ENCODE measurements at places on chromosomes 11 and 22.

- no peak overlapping the region for H3K4me3 ChIP-seq
- H3K4me1 ChIP-seq: peaks cover 15% of the 10 kb centered on the region
- H3K27ac ChIP-seq: peak overlapping the region; percentile 58
- H3K36me3 ChIP-seq: peaks cover 13% of the 10 kb centered on the region
- H3K27me3 ChIP-seq: no peaks in the 10 kb centered on the region
- DNase-seq: no peak
Observed at GRCh38 chr22:32407312-32407711, 4.7 kb downstream of the RTCB start.

GRCh38 chr22:21051831-21052400, 6.2 kb downstream of the LRRC74B start:
- no peaks in the 10 kb centered on the region for H3K27me3 ChIP-seq
- H3K4me1 ChIP-seq: peaks cover 20% of the 10 kb centered on the region
- no peak for DNase-seq

DNA sequence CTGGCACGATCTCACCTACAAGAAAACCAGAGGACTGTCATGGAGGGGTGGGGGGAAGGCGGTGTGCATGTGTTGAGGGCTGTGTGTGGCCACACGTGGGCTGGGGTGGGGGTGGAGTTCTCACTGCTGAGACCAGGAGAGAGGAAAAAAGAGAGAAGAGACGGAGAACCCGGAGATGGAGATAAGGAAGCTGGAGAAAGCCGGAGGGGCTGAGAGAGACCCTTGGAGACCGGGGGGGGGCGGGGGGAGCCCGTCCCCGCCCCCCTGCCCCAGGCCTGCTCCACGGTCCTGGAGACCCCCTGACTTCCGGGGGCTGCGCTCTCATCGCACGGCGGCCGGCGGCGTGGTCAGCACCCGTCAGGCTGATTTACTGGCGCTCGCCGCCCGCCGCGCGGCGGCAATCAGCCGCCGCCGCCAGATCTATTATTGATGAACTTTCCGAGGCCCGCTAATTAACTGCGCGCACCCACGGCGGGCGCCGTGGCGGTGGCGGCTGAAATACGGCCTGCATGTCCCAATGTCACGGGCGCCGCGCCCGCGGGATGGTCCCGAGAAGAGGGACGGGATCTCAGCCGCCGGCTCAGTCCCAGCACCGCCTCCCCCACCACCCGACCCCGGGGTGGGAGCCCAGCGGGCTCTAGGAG, 187.4 kb downstream of the MN1 start:
- H3K36me3 ChIP-seq: no peaks in the 10 kb centered on the region
- H3K4me1 ChIP-seq: peaks cover 5% of the 10 kb centered on the region
- H3K27ac ChIP-seq: no peak overlapping the region
- DNase-seq: no peak
- no peak overlapping the region for H3K4me3 ChIP-seq

- no peak overlapping the region for H3K4me3 ChIP-seq
- no peak overlapping the region for H3K27ac ChIP-seq
- H3K4me1 ChIP-seq: no peaks in the 10 kb centered on the region
- no peak for DNase-seq
Observed at GRCh38 chr11:44036811-44037657, 10.7 kb upstream of the ACCSL start.

- H3K36me3 ChIP-seq: peaks cover 1% of the 10 kb centered on the region
- no peaks in the 10 kb centered on the region for H3K27me3 ChIP-seq
- DNase-seq: no peak
- peaks cover 62% of the 10 kb centered on the region for H3K4me1 ChIP-seq
Observed at GRCh38 chr11:46555267-46556054, 38.4 kb downstream of the AMBRA1 start.

DNA sequence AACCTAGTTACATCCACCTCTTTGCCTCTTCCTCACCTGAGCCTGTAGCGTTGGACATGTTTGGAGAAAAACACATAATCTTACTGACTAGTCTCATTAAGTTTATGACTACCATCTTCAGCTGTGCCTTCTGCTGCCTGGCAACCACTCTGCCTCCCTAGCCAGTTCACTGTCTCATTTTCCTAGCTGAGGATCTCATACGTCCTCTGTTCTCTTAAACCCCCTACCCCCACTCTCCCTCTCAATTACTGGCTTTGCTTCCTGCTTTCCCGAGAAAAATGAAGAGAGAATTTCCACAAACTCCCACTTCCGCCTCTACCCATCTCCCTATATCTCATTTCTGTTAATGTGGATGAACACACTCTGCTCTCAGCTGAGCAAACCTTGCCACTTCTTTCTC, 239.3 kb upstream of the POU2AF2 start:
- DNase-seq: no peak
- no peak overlapping the region for H3K27ac ChIP-seq
- no peak overlapping the region for H3K4me3 ChIP-seq
- no peaks in the 10 kb centered on the region for H3K36me3 ChIP-seq
- H3K4me1 ChIP-seq: no peaks in the 10 kb centered on the region
- peaks cover 14% of the 10 kb centered on the region for H3K27me3 ChIP-seq

GRCh38 chr11:75561426-75562047, 516 bp upstream of the SERPINH1 start:
- H3K27ac ChIP-seq: peak overlapping the region; percentile 94
- H3K27me3 ChIP-seq: no peaks in the 10 kb centered on the region
- peaks cover 49% of the 10 kb centered on the region for H3K4me1 ChIP-seq
- H3K4me3 ChIP-seq: peak overlapping the region; percentile 98

- H3K4me3 ChIP-seq: no peak overlapping the region
- H3K4me1 ChIP-seq: peaks cover 10% of the 10 kb centered on the region
- no peaks in the 10 kb centered on the region for H3K36me3 ChIP-seq
- H3K27me3 ChIP-seq: no peaks in the 10 kb centered on the region
- H3K27ac ChIP-seq: no peak overlapping the region
- no peak for DNase-seq
Observed at GRCh38 chr22:24523873-24524272, 28.7 kb downstream of the UPB1 start.

DNA sequence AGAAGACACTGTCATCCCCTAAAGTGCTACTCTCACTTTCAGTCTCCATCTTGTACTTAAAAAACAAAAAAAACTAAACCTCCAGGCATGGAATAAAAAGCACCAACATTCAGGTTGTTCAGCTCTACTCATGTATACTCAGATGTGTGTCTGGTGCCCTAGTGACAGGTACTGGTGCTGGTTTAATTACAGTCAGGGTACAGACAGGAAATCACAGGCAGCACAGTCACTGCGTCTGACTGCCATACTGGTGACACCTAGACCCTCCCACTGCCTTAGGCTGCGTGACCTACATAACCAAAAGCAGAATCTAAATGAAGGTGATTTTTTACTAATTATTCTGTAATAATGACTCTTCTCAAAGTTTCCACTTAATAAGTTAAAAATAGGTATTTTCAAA, at the start of gene ARHGAP32:
TSS of gene ARHGAP32 (minus strand) at position 176 of the 400 bp plus-strand sequence. CDS start at position 49, 127 bp downstream.
- DNase-seq: no peak
- H3K36me3 ChIP-seq: no peaks in the 10 kb centered on the region
- no peaks in the 10 kb centered on the region for H3K4me1 ChIP-seq
- no peak within 1 kb of the TSS for H3K27ac ChIP-seq

- DNase-seq: no peak
- H3K36me3 ChIP-seq: no peaks in the 10 kb centered on the region
- no peaks in the 10 kb centered on the region for H3K27me3 ChIP-seq
Observed at GRCh38 chr11:72743321-72744221, 8.6 kb downstream of the ARAP1 start.

DNA sequence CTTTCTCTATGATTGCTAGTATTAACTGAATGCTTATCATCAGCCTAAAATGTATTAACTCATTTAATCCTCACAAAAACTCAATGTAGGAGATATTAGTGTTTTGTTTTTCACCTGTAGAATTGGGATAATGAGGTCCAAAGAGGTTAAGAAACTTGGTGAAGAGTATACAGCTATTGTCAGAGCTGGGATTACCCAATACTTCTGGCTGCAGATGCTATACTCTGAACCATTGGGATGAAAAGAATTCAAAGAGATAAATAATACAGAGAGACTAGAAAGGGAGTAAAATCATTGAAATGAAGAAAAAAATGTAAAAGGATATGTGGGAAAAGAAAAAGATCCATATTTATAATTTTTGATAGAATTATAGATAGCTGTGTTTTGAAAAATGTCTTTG, 137.1 kb downstream of the TRPC6 start:
- H3K4me1 ChIP-seq: no peaks in the 10 kb centered on the region
- no peaks in the 10 kb centered on the region for H3K27me3 ChIP-seq
- no peak overlapping the region for H3K4me3 ChIP-seq
- no peaks in the 10 kb centered on the region for H3K36me3 ChIP-seq
- no peak overlapping the region for H3K27ac ChIP-seq

DNA sequence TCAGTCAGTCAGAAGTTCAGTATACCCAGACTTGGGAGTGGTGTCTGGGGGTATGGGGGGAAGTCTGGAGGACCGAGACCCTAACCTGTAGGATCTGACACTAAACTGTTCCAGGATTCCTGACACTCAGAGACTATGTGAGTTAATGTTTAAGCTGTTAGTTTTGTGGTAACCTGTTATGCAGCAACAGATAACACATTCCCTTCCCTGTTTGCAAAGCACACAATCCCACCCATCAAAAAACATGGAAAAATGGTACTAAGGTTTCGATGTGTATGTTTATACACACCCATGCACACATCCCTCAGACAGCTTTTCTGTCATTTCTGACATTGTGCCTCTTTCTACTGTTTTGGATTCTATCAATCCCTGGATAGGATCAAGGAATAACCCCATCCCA, 27.6 kb downstream of the ZNF280B start:
- H3K4me3 ChIP-seq: no peak overlapping the region
- no peaks in the 10 kb centered on the region for H3K27me3 ChIP-seq
- no peak for DNase-seq
- peaks cover 14% of the 10 kb centered on the region for H3K36me3 ChIP-seq
- no peak overlapping the region for H3K27ac ChIP-seq

GRCh38 chr11:43908683-43909082, 28.1 kb downstream of the ALKBH3 start:
- DNase-seq: no peak
- peaks cover 20% of the 10 kb centered on the region for H3K4me1 ChIP-seq
- no peaks in the 10 kb centered on the region for H3K27me3 ChIP-seq
- H3K36me3 ChIP-seq: peaks cover 89% of the 10 kb centered on the region
- no peak overlapping the region for H3K27ac ChIP-seq

DNA sequence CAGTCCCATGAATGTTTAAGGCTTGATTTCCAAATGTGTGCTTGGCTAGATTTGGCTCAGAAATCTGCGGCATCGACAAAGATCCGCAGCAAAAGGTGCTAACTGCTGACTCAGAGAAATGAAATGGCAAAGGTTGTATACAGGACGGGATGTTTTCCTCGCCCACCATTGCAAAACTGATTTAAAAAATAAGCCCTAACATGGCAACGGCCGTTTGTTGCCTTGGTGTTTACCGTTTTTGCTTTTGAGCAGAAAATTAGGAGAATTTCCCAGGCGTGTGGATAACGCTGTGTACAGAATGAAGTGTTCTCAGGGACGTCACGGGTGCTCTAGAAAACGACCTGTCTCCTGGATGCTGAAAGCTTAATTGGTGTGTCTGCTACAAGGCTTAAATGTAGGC, 70.2 kb downstream of the ARHGAP8 start:
- no peak for DNase-seq
- no peak overlapping the region for H3K27ac ChIP-seq
- H3K36me3 ChIP-seq: no peaks in the 10 kb centered on the region
- no peak overlapping the region for H3K4me3 ChIP-seq

DNA sequence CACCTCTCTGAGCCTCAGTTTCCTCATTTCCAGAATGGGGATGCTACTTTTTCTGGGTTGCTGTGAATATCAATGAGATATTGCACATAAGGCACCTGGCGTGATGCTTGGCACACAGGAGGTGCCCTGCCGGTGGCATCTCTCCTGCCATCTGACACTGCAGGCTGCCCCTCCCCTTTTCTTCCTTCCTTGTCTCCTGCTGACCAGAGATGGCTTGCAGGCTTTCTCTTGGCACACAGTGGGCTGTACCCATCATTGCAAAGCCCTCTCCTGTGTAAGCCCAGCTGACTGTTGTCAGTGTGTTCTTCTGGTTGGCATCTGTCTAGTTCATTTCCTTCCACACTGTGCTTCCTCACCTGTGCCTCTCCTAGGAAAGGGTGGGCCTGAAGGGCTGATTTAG, 91.7 kb downstream of the MYO18B start:
- DNase-seq: no peak
- H3K27me3 ChIP-seq: peaks cover 2% of the 10 kb centered on the region
- H3K4me1 ChIP-seq: no peaks in the 10 kb centered on the region
- no peak overlapping the region for H3K4me3 ChIP-seq

GRCh38 chr11:119361056-119361787, 14.7 kb upstream of the MFRP start:
- no peak for DNase-seq
- no peaks in the 10 kb centered on the region for H3K36me3 ChIP-seq
- H3K4me1 ChIP-seq: peaks cover 17% of the 10 kb centered on the region
- H3K4me3 ChIP-seq: no peak overlapping the region
- no peak overlapping the region for H3K27ac ChIP-seq

DNA sequence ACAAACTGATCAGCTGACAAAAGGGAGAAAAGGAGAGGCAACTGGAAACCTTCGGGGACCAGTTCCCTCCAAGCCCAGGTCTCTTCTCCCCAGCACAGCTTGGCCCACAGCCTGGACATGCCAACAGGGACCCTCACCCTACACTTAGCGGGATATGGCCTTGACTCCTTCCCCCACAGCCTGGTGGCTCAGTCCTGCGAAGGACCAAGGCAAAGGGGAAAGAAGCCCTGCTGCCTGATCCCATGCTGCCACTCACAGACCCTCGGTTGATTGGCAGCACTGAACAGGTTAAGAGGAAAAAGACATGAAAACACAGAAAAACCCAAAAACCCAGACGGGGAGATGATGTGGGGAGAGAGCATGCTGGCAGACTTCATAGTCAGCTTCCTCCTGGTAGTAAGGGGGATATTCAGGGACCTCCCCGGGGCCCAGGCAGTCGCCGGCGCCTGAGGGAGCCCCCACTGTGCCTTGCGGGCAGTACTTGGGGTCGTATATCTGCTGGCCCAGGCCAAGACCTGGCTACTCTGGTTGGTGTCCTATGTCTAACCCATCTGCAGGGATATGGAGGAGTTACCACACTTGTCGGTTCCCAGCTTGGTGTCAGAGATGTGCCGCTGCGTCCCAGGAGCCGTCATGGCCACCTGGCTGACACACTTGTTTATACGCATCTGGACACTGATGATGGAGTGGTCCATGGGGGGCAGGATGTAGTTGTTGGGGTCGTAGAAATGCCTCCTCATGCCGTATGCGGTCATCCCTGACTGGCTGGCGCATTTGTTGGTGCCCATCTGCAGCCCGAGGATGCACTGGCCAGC, 34.2 kb upstream of the HORMAD2 start:
- DNase-seq: no peak
- H3K27me3 ChIP-seq: peaks cover 4% of the 10 kb centered on the region

DNA sequence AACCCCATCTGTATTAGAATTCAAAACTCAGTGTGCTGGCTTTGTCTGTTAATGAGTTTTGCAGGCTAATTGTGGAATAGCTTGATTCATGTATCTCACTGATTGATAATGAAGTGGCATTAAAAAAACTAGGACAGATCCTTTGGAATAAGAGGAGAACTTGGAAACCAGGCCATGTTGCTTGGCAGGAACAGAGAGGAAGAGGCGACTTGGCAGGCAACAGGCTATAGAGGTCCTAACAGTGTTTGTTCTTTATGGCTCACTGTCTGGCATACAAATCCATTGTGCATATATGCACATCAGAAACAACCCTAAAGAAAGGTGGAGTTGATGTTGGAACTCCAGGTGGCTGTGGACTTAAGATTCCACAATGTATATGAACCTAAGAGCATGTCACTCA, 17.4 kb upstream of the OR9I1 start:
- no peak overlapping the region for H3K27ac ChIP-seq
- H3K4me3 ChIP-seq: no peak overlapping the region
- H3K4me1 ChIP-seq: no peaks in the 10 kb centered on the region
- no peak for DNase-seq

Measured in naive thymus-derived CD8-positive, alpha-beta T cell (primary cell).